Astrocyte of the spinal cord (primary cell): ENCODE measurements at places on chromosomes 2 and 18.
A peak's percentile ranks its signal among the peaks of the same experiment; 100 is the strongest.

DNA sequence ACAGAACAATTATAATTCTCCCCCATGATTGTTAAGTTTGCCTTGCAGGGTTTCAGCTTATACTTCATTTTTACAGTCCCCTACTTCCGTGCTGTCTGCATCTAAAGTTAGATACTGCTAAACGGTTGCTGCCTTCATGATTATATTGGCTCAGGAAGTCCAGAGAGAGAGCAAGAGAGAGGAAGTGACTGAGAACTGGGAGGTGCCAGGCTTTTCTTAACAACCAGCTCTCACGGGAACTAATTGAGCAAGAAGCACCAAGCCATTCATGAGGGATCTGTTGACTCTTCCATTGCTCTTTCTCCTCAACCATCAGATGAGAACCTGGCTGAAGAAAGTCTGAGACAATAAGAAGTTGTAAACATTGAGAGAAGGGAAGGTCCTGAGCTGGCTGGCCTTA lies 125.5 kb upstream of the SIX2 start:
- no peak for DNase-seq

GRCh38 chr2:11746807-11747459 lies 501 bp downstream of the LPIN1 start:
- peak; percentile 41 for DNase-seq

DNA sequence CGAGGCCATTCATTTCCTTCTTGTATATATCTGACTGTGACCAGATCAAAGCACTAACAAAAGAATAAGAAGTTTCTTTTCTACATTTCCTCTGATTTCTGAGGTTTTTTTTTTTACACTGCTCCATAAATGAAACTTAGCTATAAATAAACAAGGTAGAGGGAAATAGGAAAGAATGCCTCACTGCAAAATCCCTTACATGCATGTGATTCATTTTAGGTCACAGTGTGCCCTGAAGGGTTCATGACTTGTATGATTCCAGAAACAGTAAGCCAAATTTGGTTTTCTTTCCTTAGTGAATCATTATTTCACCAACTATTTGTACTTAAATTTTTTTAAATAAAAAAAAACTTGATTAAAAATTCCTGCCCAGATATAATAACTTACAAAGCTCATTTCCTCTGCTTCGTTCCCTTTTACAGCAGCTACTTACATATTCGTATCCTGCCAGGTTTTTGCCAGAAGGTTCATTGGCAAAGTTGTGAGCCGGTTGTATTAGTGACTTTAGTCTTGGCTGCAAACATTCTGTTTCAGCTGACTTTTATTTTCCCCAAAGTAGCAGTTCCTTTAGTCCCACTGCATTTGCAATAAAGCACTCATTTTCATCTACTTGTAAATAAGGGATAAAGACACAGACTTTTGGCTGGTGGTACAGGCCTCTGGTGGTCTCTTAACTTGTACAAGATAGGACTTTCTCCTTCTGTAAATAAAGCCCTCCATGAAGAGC lies 58.6 kb downstream of the LRP2 start:
- DNase-seq = no peak

- DNase-seq = peak; percentile 54
Measured at GRCh38 chr2:101983486-101983885, 8.3 kb upstream of the IL1R2 start.

DNA sequence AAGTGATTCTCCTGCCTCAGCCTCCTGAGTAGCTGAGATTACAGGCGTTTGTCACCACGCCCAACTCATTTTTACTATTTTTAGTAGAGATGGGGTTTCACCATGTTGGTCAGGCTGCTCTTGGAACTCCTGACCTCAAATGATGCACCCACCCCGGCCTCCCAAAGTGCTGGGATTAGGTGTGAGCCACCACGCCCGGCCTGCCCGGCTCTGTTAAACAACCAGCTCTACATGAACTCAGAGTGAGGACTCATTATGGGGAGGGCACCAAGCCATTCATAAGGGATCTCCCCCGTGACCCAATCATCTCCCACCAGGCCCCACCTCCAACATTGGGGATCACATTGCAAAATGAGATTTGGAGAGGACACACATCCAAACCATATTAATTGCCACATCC lies 8.8 kb downstream of the ATIC start:
- no peak for DNase-seq

DNA sequence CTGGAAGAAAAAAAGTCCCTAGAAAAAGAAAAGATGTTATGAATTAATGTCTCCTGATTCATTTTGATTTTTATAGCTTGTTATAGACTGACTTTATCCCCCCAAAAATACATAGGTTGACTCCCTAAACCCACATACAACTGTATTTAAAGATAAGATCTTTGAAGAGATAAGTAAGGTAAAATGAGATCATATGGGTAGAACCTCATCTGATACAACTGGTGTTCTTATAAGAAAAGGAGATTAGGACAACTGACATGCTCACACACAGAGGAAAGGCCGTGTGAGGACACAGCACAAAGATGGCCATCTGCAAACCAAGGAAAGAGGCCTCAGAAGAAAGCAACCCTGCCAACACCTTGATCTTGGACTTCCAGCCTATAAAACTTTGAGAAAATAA lies 117.5 kb downstream of the CD226 start:
- no peak for DNase-seq

DNA sequence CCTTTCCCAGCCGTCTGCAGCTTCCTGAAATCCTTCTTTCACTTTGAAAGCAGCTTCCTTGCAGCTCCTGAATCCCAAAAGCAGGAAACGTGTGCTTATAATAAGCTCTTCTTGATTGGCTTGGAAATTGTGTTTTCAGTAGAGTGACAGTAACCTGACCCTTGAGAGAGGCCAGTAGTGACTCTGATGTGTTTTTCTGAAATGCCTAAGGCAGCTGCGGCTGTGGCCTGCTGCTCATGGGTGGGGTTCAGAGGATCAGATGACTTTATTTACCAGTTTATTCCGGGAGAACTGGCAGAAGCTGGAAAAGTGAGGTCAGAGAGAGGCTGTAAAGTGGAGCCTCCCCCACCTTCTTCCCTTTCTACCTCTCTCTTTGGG lies 31.9 kb upstream of the RPIA start:
- DNase-seq = peak; percentile 8

DNA sequence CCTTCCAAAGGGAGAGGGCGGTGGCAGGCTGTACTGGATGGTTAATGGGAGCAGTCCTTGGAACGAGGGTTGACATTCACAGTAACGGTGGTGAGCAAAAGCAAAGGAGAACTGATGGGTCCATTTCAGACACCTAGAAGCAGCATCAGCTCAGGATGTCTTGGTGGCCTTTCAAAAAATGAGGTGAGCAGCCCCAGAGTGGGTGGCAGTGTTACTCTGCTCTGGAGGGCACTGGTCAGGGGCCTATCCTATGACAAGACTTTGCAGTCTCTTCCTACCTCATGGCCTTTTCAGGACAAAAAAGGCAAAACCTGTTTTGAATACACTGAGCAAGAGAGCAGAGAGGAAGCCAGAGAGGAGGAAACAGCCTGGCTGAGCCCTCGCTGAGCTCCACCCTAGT lies 23.5 kb downstream of the CAPN14 start:
- no peak for DNase-seq

DNA sequence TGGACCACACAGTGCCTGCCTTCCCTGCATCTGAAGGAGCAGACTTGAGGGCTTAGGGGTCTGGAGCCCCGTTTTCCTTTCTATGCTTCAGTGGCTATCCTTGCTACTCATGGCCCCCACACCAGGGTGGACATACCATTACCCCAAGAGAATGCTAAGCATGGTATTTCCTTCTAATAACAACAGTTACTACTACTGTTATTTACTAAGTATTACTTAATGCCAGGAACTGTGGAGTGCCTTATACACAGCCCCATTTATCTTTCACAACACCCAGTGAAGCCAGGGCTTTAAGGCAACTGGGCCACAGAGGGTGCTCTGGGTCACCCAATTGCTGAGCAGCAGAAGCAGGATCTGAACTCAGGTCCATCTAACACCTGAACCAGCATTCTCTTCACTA lies 5.8 kb upstream of the PAX8 start:
- peak; percentile 61 for DNase-seq

GRCh38 chr2:37080266-37080665 lies 3.9 kb downstream of the HEATR5B start:
- DNase-seq = no peak

- DNase-seq = no peak
Measured at GRCh38 chr2:15695582-15696330, 104.1 kb downstream of the DDX1 start.

DNA sequence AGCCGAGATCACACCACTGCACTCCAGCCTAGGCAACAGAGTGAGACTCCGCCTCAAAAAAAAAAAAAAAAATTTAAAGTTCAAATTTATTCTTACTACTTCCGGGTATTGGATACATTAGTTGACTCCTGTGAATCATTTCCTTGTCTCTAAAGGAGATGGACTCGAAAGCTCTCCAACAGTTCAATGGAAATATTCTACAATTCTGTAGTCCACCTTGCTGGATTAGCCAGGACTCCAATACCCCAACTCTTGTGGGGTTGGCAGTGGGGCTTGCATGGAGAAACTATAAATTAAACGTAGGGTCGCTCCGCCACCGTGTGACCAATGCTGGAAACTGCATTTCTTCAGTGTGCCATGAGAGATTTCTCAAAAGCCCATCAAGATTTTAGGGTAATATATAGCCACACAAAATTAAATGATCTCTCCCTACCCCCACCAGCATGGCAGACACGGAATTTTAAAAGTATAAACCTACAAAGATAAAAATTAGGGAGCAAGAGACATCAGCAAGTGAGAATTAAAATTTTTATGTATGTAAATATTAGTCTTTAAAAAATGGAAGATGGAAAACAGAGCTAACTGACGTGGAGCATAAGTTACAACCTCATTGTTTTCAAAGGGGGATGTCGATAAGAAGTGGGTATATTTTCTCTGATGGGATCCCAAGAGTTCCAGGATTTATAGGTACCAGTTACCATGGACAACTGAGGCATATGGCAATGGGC lies 27.8 kb upstream of the GAREM2 start:
- peak; percentile 64 for DNase-seq

GRCh38 chr18:35112696-35113095 lies 71.5 kb downstream of the MAPRE2 start:
- DNase-seq = no peak

- DNase-seq = no peak
Measured at GRCh38 chr2:207724113-207724512, 12.7 kb downstream of the CCNYL1 start.

DNA sequence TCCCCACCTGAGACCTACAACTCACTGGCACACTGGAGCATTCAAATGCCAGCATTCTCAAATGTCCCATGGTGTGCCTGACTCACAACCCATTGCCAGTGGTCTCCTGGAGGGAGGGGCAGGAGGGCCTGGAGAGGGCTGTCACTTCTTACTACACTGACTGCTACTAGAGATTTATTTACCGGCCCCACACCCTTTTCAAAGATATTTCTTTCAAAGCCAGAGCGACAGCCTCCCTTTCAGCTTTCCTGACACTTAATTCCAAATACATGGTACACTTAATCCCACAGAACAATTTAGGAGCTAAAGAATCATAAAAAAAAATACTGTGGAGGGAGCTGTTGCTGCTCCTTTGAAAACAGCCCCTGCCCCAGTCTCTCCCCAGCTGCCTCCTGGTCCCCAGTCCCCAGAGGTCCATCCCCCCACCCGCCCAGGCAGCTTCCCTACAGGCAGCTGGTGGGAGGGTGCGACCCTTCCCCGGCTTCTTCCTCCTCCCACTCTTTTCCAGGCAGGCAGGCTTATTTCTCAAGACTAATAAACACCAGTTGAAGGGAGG lies 129.1 kb upstream of the SMAD2 start:
- no peak for DNase-seq

DNA sequence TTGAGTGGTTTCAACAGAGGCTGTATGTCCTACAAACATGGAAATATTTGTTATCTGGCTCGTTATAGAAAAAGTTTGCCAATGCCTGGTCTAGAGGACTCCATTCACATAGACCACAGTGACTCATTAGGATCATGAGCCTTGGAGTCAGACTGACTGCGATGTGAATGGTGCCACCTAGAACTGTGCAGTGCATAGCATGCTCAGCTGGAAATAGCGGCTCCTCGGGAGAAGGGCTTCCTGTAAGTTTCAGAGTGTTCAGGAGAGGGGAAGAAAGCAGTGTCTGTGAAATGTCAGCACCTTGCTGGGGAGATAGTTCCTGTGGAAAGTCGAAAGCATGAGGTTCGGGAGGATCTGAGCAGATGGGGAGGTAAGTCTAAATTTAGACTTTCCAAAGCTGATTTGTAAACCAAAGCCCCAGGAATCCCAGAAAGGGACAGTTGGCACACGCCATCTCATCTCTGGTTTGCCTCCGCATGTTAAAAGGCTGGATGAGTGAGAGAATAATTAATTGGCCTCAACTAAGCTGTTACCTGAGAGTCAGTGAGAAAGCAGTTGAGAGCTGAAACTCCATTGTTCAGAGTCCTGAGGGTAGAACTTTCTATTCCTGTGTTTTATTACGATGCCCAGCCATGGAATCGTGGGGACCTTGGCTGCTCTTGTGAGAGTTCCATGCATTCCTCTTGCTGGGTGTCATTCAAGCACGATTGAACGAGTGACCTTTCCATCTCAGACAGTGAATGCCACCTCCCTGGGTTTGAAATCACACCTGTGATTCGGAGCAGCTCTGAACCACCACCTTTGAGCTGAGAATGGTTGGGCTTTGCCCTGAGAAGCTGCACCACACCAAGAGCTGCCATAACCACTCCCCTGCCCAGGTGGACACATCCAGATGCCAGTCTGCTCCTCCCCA lies 99.5 kb downstream of the MAPK4 start:
- no peak for DNase-seq

- DNase-seq = no peak
Measured at GRCh38 chr2:47334356-47335136, 68.4 kb upstream of the MSH2 start.

- no peak for DNase-seq
Measured at GRCh38 chr2:129443865-129444739, 535.4 kb upstream of the RAB6C start.

DNA sequence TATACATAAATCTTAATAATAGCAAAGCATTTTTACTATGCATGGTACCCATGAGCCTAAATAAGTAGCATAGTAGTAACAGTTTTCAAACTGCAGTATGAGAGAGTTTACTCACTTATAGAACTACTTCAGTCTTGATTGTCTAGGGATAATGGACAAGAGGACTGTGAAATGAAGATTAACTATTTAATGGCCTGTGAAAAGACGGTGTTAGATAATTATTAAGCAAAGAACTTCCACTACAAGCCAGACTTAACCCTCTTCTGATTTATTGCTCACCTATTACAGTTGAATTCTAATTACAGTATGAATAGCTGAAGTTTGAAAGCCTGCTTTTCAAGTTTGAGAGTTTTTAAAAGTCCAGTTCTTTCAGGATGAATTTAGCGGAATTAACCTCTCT lies 18.9 kb downstream of the PIK3C3 start:
- DNase-seq = no peak
